ENCODE measurements at places on chromosomes 6 and 20. TPM values are rescaled to one million over a fixed set of nuclear protein-coding genes. Genes with fewer than 3 reads are reported as not detected.

PRDM1 gene
- total RNA-seq = 4.1 TPM

GRCh38 chr6:77353129-77353528 is 110.2 kb downstream of the HTR1B start:
- DNase-seq = no peak

DNA sequence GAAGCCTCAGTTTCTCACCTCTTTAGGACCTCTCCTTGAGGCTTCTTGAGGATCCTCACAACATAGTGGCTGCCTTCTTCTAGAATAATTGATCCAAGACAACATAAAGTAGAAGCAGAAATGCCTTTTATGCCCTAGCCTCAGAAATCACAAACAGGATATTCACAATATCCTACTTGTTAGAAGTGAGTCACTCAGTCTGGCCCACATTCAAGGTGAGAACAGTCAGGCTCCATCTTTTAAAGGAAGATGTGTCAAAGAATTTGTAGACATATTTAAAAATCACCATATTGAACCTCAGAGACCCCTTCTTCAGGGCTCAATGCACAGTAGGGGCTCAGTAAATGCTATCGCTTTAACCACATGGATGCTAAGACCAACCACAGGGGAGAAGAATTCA is 20.8 kb upstream of the FAM83D start:
- DNase-seq = no peak

DNA sequence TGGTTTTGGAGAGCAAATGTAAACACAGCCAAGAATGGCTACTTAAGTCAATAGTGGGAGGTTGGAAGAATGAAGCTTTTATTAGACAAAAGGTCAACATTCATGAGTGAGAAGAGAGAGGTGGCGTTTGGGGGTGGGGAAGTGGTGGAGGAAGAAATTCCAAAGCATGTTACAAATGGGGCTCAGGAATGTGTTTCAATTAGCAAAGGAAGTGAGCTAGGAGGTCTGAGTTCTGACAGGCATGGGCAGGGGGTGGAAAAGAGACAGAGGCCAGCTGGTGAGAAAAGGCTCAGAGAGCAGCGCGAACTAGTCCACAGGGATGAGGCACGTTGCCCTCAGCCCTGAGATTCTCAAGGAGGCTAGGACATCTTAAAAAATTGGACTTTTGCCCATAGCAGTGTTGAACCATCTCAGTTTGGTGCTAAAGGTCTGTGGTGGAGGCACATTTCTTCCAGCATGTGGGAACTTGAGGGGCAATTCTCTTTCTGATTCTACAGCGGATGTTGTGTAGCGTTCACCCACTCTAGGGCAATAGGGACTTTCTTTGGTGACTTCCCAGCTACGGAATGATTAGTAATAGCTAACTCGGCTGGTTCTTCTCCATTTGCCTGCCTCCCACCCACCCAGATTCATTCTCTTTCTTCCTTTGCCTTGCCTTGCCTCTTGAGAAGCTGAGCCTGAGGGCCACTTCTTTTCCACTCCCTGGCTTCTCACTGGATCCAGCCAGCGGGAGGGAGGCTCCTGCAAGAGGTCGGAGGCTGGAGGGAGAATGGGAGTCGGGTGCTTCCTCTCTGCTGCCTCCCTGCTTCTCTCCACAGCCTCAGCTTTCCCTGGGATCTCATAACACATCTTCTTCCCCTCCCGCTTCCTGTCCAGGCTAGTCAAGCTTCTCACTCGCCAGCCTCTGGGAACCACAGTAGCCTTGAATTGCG is 45.1 kb upstream of the NEDD9 start:
- DNase-seq = no peak

- DNase-seq = no peak
Measured at GRCh38 chr6:19925533-19925932, 88.4 kb downstream of the ID4 start.

DNA sequence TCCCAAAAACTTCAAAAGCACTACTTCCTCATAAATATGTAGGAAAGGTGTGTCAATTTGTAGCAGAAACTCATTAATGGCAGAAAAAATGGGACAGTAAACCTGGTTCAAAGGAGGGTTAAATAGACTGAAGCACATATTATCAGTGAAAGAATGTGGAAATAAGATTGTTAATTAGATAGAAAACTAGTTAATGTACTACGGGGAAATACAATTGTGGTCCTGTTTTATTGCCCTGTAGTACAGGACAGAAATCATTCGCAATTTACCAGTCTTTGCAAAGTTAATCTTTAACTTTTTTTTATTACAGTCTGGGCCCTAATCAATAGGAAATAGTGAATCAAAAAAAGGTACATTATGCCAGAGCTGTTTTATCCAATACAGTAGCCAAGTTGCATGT is 82.0 kb upstream of the PAK5 start:
- DNase-seq = no peak

DNA sequence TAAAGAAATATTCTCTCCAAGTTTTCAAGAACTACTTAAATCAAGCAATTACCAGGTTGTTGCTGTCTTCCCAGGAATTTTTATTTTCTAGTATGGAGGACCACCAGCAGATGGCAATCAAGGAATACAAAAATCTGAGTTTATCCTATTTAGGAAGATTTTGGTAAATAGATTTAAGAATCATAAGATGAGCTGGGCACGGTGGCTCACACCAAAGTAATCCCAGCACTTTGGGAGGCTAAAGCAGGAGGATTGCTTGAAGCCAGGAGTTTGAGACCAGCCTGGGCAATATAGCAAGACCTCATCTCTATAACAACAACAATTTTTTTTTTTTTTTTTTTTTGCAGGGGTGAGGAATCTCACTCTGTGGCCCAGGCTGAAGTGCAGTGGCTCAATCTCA is 19.3 kb upstream of the SEC63 start:
- DNase-seq = no peak

DPM1 gene
- 43.6 TPM for total RNA-seq

GRCh38 chr6:42509256-42509655 is 54.6 kb upstream of the UBR2 start:
- no peak for DNase-seq

DNA sequence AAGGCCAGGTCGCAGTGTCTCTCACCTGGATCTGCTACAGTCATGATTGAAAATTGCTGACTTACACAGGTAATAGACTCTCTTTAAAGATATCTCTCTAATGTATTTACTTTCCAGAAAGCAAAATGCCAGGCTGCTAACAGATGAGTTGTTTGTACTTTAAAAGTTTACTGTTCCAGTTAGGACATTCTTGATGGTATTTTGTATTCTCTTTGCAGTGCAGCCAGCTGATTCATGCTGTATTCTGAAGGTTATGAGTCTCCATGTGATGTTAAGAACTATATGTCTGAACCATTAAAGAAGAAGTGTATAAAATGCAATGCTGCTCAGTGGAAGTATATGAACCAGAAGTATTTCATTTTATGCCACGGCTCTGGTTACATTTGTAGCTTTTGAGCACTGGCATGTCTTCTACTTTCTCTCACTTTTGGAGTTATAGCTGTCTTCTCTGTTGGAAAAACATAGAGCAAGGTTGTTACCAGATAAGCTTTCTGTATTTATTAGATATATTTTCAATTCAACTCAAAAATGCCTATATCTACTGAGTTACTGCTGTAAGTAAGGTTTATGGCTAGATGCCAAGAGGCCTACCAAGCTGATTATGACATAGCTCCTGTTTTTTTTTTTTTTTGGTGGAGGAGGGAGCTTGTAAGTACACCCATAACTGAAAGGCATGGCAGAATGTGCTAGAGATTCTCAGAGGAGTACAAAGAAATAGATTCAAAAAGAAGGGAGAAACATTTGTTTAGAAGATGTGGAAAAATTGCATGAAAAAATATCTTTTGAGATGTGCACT is 130.5 kb upstream of the MAN1A1 start:
- DNase-seq = no peak

DNA sequence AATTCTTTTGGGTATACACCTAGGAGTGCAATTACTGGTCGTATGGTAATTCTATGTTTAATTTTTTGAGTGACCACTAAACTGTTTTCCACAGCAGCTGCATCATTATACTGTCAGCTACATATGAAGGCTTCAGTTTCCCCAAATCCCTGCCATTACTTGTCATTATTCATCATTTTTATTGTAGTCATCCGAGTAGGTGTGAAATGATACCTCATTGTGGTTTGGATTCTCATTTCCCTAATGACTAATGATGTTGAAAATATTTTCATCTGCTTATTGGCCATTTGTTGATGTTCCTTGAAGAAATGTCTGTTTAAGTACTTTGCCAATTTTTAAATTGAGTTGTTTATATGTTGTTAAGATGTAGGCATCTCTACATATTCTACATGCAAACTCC is 633.6 kb upstream of the IMPG1 start:
- DNase-seq = no peak

DNA sequence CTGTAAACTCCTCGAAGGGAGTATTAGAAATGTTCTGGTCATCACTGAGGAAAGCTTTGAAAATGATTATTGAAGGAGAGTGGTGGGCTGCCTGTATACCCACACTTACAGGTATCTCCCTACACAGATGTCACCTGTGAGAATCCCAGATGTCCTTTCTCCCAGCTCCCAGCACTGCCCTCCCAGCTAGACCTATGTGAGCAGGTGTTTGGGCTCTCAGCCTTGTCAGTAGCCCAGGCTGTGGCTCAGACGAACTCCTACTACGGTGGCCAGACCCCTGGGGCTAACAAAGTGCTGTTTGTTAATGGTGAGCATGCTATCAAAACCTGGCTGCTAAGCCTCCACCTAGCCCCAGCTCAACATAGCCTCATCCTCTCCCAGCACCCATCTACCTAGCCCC is 7.1 kb downstream of the PRSS16 start:
- no peak for DNase-seq

- no peak for DNase-seq
Measured at GRCh38 chr6:142756215-142756630, 188.8 kb downstream of the HIVEP2 start.

- no peak for DNase-seq
Measured at GRCh38 chr6:81126150-81126549, 626.3 kb downstream of the TENT5A start.

ACTL10 gene
- total RNA-seq = 3.1 TPM

WFDC2 gene
- not detected for total RNA-seq

DNA sequence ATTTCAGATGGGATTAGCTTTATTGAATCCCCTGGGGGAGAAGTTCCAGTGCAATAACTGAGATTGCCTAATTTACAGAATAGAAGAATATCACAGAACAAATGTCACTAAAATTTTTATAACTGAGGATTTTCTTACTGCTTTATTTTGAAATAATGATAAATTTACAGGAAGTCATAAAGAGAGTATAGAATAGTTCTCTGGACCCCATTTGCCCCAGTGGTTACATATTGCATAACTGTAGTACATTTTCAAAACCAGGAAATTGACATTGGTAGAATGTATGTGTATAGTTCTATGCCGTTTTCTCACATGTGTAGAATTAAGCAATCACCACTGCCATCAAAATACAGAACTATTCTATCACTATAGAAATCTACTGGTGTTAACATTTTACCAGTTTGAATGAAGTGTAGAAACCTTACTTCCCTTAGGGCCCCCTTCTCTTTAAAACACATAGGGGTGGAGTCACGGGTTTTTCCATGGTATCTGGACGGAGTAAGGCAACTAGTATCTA is 18.3 kb downstream of the KIF6 start:
- no peak for DNase-seq

MTFR2 gene
- 0.41 TPM for total RNA-seq

EPHA7 gene
- total RNA-seq = 1.8 TPM

GRCh38 chr6:12555781-12556180 is 160.8 kb upstream of the PHACTR1 start:
- DNase-seq = no peak

DNA sequence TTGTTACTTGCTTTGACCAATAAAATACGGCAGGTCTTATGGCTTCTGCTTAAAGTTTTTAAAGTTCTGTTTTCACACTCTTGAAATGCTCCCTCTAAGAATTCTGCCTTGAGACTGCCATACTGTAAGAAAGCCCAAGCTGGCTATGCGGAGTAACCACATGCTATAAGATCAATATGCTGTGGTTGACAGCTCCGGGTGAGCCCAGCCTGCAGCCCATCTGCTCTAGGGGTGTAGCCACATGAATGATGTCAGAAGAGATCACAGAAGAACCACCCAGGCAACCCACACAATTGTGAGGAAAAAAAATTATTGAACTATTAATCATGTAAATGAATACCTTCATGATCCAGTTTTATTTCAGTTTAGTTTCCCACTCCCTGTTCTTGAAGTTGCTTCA is 26.1 kb upstream of the SH3BGRL2 start:
- DNase-seq = no peak

DNA sequence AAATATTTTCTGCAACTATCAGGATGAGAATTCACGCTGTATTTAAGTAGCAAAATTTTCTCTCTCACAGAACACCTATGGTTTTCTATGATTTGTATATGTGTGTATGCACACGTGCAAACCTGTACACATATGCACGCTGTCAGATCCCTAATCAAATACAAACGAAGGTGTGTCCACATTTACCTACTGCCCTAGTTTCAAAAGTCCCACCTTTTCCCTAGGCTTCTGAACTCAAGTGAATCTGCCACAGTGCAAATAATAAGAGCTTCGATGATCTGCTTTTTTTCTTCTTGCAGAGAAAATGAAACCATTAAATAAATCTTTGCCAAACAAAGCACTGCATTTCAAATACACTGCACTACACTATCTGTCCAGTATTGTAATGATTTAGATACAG is 6.5 kb downstream of the HIVEP2 start:
- DNase-seq = no peak

- DNase-seq = no peak
Measured at GRCh38 chr6:7431674-7432390, 42.2 kb downstream of the RIOK1 start.

DNA sequence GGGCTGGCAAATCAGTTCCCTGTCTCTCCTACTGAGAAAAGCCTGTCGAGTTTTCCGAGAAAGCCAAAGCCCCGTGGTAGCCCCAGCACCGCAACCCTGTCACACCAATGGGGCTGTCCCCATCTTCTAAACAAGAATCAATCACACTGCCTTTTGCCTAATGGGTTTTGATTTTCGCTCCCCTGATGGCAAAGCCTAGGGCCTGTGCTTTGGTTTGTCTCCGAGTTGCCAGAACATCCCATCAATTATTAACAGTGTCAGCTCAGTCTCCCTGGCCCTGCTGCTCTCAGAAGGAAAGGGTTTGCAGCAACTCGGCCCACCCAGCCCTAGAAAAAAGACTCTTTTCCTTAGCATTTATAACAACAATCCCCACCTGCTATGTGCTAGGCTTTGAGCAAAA is 4.2 kb downstream of the KCNB1 start:
- DNase-seq = no peak

DNA sequence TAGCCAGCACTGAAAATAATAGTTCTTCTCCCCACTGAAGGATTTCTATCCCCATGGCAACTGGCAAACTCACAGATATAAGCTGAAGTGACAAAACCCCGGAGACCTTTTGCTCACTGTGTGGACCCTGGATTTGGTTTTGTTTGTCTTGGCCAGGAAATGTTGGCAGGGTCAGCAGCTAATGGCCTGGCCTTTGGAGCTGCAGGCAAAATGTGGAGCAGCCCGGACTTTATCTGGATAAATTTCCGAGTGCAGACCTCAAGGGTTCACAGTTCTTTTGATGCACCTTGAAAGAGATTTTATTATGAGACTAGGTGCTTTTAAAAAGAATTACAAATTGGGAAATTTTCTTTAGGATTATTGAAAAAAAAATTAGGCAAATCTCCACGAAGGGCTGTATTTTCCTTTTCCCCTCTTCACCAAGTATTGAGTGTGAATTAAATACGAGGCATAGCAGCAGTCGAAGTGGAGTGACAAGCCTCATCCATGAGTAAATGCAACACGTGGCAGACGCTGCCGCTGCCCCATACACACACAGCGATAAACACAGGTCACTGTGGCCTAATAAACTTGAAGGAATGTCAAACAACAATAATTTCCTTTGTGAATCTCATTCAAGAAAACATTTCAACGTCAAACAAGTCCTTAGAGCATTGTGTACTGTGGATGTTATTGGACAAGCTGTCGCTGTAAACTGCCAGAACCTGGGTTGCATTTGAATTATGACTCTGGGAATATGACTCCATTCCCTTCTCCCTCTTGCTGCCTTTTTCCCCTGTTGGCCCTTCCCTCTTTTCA is 35.1 kb upstream of the CCN6 start:
- DNase-seq = peak; percentile 19

SCUBE3 gene
- total RNA-seq = 75.6 TPM
